Activated effector memory CD4-positive, alpha-beta T cell treated with anti-CD3 and anti-CD28 coated beads, Interleukin-2, amount 50 U/mL, for 16 hours (primary cell): ENCODE measurements at places on chromosomes 4 and X.

DNA sequence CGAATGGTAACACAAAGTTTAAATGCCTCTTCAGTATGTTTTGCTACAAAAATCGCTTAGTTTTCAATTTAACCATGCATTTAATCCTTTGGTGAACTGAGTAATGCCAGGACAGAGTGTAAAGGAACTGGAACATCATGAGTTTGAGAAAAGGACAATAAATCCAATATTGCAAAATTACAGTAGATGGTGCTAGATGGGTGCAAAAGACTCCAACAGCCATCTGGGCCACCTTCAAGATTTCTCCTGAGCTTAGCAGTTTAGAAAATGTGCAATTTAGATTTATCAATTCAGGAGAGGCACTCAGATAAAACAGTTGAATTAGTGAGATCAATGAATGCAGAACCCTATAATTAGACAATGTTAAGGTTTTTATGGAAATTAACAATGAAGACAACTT, 33.2 kb upstream of the MID1IP1 start:
- DNase-seq, result no peak

GRCh38 chr4:16082426-16083240, 1.2 kb downstream of the PROM1 start:
- DNase-seq, result no peak

- DNase-seq, result no peak
These were observed 38.2 kb downstream of the BEX3 start for GRCh38 chrX:103414561-103414960.

- DNase-seq, result no peak
These were observed 2.1 kb downstream of the PPP3CA start for GRCh38 chr4:101345271-101345595.

DNA sequence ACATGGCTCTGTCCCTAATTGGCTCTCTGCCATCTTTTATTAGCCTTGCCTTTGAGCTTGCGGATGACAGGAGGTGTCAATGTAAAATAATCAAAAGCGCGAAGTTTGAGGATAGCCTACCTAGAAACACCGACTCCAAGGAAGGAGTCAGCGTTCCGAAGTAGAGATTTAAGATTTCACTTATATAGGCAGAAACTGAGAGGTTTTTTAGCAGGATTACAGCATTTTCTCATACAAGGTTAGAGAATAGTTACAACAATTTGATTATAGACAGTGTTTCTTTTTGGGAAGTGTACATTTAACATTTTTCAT, 499 bp upstream of the NFXL1 start:
- no peak for DNase-seq

GRCh38 chrX:100931218-100931924, 2.7 kb upstream of the XKRX start:
- DNase-seq, result no peak

- DNase-seq, result no peak
These were observed 25.3 kb upstream of the NAF1 start for GRCh38 chr4:163191999-163192398.

DNA sequence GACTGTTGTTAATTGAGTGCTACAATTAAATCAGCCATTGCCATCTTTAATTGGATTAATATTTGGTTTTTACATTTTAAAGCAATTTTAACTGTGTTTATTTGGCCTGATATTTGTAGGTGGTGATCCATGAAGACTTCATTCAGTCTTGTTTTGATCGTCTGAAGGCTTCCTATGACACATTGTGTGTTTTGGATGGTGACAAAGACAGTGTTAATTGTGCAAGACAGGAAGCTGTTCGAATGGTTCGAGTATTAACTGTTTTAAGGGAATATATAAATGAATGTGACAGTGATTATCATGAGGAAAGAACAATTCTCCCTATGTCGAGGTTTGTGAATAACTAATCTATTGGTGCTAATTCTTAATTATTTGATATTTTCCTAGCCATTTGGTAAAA, 82.6 kb downstream of the USP9X start:
- no peak for DNase-seq

- no peak for DNase-seq
These were observed 151.9 kb upstream of the JADE1 start for GRCh38 chr4:128657638-128658037.

- DNase-seq, result no peak
These were observed 814.8 kb upstream of the PRKX start for GRCh38 chrX:4528247-4528646.

GRCh38 chrX:29531336-29531735, 684.0 kb upstream of the MAGEB2 start:
- DNase-seq, result no peak

GRCh38 chr4:174553828-174554227, 31.5 kb upstream of the HPGD start:
- no peak for DNase-seq

DNA sequence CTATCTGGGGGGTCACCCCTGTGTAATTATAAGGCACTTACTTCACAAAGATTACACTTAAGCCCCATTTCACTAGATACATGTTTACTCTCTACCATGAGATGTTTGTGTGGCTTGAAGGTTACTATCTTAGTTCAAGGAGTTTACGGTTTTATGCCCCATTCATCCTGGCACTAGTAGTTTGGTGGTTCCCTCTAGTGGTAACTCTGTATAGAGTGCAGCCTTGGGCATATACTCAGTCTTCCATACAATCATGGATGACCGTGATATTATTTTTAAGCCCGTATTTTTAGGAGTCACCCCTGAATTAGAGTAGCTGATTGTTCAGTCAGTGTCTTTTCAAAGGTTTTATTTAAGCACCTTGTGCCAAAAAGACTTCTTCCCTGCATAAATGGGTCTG, 109.9 kb upstream of the FAM47C start:
- no peak for DNase-seq
